ENCODE measurements at places on chromosomes 5 and 9.

DNA sequence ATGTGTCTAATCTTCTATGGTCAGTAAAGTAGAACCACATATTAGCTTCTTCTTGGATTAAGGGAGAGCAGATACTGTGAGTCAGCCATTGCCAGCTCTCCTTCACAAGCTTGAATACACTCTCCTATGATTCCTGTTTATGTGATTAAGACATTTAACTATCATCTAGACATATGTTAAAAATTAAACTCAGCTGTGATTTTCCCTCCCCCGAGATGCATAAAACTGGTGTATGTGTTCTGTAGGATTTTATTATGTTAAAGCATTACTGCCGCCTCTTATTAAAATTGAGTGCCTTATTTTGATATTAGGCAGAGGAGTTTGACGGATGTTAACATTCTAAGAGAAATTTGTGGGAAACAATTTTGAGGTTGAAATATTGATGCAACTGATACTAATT is 114.6 kb downstream of the ACTBL2 start:
- no peak for DNase-seq

GRCh38 chr9:26172301-26172700 is 494.1 kb upstream of the TUSC1 start:
- DNase-seq, result no peak

GRCh38 chr5:57862471-57862911 is 379.9 kb upstream of the ACTBL2 start:
- DNase-seq, result no peak

GRCh38 chr5:137741718-137742117 is 5.8 kb upstream of the KLHL3 start:
- no peak for DNase-seq

DNA sequence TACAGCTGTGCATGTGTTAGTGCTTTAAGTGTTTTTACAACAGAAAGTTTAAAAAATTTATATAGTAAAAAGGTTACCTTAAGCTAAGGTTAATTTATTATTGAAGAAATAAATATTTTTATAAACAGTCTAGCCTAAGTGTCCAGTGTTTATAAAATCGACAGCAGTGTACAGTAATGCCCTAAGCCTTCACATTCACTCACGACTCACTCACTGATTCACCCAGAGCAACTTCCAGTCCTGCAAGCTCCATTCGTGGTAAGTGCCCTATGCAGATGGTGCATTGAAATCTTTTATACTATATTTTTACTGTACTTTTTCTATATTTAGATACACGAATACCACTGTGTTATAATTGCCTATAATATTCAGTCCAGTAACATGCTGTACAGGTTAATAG is 159.1 kb downstream of the ROR2 start:
- no peak for DNase-seq

DNA sequence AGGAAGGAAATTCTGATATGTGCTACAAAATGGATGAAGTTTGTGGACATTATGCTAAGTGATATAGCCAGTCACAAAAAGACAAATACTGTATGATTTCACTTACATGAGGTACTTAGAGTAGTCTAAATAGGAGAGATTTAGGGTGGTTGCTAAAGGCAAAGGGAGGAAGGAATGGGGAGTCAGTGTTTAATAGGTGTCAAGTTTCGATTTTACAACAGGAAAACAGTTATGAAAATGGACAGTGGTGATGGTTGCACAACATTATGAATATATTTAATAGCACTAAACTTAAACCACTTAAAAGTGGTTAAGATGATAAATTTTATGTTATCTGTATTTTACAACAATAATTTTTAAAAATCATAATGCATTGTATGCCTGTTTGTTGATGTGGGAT is 40.4 kb upstream of the ECM2 start:
- DNase-seq, result no peak

DNA sequence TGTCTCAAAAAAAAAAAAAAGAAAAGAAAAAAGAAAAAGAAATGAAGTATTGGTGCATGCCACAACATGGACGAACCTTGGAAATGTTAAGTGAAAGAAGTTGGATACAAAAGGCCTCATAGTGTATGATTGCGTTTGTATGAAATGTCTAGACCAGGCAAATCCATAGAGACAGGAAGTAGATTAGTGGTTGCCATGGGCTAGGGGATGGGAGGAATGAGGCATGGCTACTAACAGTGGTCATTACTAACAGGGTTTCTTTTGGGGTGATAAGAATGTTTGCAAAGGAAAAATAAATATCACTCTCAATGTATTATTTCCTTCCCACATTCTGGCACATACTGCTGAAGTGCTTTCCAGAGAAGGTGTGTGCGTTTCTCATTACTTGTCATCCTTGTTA is 44.1 kb downstream of the UGCG start:
- no peak for DNase-seq

DNA sequence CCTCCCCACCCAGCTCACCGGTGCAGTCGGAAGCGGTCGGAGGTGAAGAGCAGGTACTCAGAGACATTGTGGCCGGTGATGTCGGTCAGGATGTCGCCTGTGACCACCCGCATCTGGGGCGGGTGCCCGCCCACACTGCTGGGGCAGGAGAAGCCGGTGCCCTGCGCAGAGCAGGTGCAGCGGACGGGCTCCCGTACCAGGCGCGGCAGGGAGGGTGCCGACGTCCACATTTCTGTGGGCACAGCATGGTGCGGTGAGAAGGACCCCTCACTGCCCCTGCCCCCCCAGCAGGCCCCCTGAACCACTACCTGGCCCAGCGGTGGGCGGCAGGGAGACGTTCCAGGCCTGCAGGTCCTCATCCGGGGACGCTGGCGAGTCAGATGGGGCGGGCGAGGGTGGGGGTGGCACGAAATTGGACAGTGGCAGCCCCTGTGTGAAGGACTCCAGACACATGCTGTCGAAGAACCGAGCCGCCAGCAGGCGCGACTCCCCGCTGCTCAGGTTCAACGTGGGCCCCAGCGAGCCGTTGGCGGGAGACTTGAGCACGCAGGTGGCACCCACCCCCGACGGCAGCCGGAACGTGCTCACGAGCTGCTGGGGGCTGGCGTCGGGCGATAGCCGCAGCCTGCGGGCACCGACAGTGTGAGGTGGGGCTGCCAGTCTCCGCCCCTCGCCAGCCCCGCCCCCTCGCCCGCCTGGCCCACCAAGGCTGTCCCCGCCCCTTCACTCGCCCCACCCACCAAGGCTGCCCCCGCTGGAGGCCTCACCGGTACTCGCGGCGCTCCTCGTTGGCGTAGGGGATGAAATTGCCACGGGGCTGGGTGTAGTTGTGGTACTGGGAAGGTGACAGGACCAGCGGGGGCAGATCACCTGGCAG is 15.1 kb downstream of the ABCA2 start:
- DNase-seq, result no peak

GRCh38 chr5:34857161-34857560 is 18.2 kb downstream of the TTC23L start:
- no peak for DNase-seq

GRCh38 chr5:142845402-142845921 is 75.3 kb downstream of the ARHGAP26 start:
- no peak for DNase-seq

Data from brain (organoid and tissue), 16 donors.